ENCODE measurements at places on chromosomes 3 and 15.

DNA sequence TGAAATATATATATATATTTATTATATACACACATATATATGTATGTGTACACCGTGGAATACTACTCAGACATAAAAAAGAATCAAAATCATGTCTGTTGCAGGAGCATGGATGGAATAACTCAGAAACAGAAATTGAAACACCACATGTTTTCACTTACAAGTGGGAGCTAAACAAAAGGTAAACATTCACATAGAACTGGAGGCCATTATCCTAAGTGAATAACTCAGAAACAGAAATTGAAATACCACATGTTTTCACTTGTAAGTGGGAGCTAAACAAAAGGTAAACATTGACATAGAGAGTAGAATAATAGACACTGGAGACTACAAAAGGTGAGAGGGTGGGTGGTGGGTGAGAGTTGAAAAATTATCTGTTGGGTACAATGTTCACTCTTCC, 171.5 kb upstream of the GOLIM4 start:
- DNase-seq = no peak

GRCh38 chr15:72865486-72865885, 81.9 kb upstream of the ADPGK start:
- no peak for DNase-seq

- no peak for DNase-seq
Observed at GRCh38 chr15:83248151-83249029, 36.1 kb downstream of the BNC1 start.

GRCh38 chr15:51781506-51781905, 30.1 kb downstream of the TMOD2 start:
- DNase-seq = no peak

- DNase-seq = no peak
Observed at GRCh38 chr15:36608180-36608579, 28.8 kb downstream of the CDIN1 start.

GRCh38 chr15:44308415-44308814, 19.9 kb downstream of the GOLM2 start:
- no peak for DNase-seq

DNA sequence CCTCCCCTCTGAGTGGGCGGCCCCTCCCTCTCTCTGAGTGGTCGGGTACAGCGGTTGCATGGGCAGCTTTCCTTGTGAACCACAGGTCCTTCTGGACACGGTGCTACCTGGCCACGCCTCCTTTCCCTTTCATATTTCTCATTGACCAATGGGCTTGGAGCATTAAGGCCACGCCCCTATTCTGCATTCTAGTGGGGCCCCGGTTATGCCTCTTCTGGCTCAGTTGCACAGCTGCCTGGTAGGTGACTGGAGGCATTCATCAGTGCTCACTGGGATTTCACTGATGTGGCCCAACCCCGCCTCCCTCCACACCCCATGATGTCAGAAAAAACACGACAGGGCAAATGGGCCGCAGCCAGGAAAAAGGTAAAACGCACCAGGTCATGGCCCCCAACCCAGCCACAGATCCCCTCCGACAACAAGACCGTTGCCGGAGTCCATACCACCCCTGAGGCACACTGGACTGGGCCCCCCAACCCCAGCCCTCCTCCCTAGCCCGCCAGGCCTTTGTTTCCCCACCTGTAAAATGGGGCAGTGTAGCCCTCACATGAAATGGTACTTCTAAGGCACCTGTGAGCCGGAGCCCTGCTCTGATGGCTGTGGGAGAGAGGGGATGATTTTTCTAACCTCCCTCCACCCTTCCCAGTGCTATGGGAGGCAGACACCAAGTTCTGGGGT, 26.3 kb downstream of the NGRN start:
- peak; percentile 4 for DNase-seq

- no peak for DNase-seq
Observed at GRCh38 chr3:42230860-42231259, 35.1 kb downstream of the CCK start.

DNA sequence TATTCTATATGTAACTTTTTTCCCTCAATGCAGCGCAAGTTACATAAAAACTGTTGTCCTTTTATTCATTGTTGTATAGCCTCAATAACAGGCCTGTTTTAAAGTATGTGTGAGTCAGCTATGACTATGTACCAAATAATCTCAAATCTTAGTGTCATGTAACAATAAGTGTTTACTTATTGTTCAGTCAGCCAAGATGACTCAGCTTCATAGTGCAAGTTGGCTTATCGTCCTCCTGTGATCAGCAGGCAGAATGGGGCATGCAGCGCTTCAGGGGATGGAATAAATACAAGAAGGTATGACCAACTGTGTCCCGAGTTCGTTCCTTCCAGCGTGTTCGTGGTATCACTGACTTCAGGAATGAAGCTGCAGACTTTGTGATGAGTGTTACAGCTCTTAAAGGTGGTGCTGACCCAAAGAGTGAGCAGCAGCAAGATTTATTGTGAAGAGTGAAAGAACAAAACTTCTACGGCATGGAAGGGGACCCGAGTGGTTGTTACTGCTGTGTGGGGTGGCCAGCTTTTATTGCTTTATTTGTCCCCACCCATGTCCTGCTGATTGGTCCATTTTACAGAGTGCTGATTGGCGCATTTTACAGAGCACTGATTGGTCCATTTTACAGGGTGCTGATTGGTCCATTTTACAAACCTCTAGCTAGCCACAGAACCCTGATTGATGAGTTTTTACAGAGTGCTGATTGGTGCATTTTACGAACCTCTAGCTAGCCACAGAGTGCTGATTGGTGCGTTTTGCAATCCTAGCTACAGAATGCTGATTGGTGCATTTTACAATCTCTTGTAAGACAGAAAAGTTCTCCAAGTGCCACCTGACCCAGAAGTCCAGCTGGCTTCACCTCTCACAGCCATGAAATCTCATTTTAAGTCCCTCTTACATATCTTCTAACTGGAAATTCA, 1016.0 kb downstream of the MCTP2 start:
- DNase-seq = no peak

GRCh38 chr3:156665291-156665690, 9.1 kb upstream of the TIPARP start:
- no peak for DNase-seq

GRCh38 chr3:193805448-193805847, 212.4 kb downstream of the OPA1 start:
- DNase-seq = peak; percentile 82

DNA sequence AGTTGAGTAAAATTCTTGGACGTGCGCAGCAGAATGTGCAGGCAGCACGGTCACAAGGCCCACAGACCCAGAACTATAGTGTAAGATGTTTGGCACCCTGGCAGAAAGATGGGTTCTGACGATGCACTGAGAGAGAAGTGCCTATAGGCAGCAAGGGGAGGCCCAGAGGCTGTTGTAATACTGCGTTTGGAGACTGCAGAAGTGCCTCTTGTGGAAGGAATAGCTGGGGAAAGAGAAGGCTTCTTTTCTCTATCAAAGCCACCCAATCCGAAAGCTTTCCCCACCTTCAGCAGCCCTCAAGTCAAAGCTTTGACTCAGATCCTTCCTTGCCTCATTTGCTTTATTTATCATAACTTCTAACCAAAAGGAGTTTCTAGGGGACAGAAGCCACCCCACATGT, 5.2 kb upstream of the SIN3A start:
- no peak for DNase-seq

- DNase-seq = no peak
Observed at GRCh38 chr15:52057996-52058395, 39.0 kb downstream of the MAPK6 start.

- DNase-seq = peak; percentile 41
Observed at GRCh38 chr15:63600616-63601025, 3.4 kb downstream of the FBXL22 start.

DNA sequence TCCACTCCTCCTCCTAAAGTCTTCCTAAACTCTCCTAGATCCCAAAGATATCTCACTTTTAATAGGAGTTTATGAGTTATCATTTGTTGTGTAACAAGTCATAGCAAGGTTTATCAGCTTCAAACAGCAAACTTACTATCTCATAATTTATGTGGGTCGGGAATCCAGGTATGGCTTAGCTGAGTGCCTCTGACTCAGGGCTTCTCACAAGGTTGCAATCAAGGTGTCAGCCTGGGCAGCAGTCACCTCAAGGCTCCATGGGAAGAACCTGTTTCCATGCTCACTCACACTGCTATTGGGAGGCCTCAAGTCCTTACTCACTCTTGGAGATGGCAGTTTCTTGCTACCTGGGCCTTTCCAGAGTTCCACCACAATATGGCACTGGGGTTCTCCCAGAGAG, 889.8 kb downstream of the MCTP2 start:
- no peak for DNase-seq

GRCh38 chr15:65816441-65816840, 24.3 kb upstream of the DENND4A start:
- no peak for DNase-seq

DNA sequence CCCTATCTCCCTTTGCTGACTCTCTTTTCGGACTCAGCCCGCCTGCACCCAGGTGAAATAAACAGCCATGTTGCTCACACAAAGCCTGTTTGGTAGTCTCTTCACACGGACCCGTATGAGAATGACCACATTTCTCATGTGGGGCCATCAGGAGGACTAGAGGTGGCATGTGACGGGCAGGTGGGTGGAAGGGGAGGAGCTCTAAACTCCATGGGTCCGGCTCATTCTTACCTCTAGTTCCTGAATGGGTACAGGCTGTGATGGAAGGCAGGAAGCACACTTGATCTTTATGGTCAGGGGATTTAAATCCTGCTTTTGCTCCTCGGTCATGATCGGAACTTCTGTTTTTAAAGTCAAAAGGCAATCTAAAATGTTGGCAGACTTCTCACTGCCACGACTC, 28.6 kb downstream of the CFAP92 start:
- no peak for DNase-seq

- DNase-seq = no peak
Observed at GRCh38 chr15:66784174-66784573, 82.1 kb downstream of the SMAD6 start.

- DNase-seq = no peak
Observed at GRCh38 chr3:113532698-113533533, 561 bp downstream of the SIDT1 start.

GRCh38 chr3:159219231-159219630, 417.4 kb downstream of the MFSD1 start:
- no peak for DNase-seq

GRCh38 chr15:42315521-42315920, 42.3 kb upstream of the TMEM87A start:
- DNase-seq = no peak
